ENCODE measurements at places on chromosomes 3 and 15.
A peak's percentile ranks its signal among the peaks of the same experiment; 100 is the strongest.

GRCh38 chr3:127760361-127760760, 62.0 kb downstream of the MGLL start:
- no peak for DNase-seq

DNA sequence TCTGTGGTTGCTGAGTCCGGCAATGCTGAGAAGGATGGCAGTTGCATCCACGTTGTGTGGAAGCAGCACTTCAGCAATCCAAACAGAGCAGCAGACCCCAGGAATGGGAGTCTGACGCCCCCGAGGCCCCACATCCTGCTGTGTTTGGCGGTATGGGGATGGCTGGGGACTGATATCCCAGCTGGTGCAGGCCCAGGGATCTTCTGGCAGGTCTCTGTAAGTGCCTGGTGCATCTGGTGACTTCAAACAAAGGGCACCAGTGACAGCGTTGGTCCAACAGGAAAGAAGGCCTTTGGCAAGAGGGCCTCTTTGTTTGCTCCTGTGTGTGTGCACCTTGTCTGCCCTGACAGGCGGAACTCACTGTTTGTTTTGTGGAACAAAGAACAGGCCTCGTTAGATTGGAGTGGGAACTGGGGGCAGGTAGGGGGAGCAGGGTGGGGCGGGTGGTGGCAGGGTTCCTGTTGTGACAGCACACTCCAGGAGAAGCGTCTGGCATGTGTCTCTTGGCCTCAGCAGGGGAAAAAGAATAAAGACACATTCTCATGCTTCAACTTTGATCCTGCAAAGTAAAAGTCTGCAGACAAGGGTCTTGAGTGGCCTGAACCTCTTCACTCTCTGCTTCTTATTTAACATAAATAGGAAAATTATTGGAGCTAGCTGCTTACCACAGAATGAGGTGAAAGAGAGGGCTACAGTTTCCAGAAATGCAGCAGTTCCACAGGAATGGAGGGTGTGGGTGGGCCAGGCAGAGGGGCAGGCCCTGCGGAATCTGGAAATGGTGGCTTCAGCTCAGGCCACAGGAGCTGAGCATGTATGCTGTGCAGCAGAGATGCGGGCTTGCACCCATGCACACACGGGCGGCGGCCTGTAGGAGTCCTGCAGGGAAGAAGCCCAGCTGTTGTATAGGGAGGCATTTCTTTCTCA, 94.5 kb upstream of the MYZAP start:
- DNase-seq = no peak

DNA sequence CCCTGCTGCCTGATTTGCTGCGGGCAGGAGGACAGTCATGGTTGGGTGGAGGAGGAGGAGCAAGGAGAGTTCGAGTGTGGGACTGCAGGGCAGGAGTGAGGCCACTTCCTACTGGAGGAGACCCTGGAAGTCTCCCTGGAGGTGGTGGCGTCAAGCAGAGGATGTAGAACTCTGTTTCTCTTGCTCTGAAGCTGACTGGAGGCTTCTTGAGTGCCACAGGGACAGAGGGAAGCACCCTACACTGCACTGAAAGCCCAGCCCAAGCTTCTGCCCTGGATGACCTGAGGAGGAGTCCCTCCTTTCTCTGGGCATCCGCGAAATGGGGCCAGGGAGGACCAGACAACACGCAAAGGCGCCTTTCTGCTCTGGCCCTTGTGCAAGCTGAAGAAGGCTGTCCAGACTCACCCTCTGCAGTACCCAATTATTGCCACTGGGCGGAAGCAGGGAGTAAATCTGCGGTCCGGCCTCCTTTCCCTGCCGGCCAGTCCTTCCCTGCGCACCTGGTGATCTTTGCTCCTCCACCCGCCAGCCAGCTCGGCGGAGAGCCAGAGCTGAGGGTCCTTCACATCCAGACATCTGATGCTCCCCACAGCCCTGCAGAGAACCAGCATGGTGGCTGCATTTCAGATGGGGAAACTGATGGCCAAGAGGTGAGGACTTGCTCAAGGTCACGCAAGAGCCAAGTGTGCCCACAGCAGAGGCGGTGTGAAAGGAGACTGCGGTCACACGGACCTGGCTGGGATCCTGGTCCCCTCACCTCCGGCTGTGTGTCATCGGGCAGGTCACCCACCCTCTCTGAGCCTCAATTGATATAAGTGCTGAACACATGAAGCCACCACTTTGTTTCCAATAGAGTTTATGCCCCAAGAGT, 207.1 kb downstream of the TBC1D2B start:
- peak; percentile 64 for DNase-seq

DNA sequence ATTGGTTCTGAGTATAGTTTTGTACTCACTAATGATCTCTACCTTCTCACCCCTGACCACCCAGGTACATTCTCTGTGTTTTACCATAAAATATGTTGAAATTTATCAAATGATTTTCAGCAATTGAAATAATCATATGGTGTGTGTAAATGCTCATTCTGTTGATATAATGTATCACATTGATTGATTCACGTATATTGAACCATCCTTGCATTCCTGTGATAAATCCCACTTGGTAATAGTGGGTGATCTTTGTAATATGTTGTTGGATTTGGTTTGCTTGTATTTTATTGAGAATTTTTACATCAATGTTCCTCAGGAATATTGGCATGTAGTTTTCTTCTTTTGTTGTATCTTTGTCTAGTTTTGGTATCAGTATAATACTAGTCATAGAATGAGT, 1497.6 kb downstream of the OTOL1 start:
- DNase-seq = no peak

- peak; percentile 36 for DNase-seq
Measured at GRCh38 chr3:11272906-11273574, 843 bp downstream of the ATG7 start.

DNA sequence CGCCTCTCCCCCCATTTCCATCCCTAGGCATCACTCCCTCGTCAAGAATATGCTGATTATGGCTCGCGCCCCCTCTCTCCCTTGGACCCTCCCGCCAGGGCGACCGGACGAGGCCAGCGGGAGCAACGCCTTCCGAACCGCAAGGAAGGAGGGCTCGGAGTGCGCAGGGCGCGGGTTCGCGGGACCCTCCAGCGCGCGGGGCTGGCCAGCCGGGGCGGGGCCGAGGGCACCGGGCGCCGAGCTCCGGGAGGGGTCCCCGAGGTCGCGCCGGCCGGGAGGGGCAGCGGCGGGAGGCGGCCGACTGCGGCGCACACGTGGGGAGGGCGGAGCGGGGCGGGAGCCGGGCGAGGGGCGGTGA, 483 bp downstream of the EHD4 start:
- DNase-seq = no peak

GRCh38 chr3:191262650-191263049, 63.6 kb downstream of the OSTN start:
- no peak for DNase-seq

- no peak for DNase-seq
Measured at GRCh38 chr3:159797771-159798170, 190.9 kb upstream of the IL12A start.

DNA sequence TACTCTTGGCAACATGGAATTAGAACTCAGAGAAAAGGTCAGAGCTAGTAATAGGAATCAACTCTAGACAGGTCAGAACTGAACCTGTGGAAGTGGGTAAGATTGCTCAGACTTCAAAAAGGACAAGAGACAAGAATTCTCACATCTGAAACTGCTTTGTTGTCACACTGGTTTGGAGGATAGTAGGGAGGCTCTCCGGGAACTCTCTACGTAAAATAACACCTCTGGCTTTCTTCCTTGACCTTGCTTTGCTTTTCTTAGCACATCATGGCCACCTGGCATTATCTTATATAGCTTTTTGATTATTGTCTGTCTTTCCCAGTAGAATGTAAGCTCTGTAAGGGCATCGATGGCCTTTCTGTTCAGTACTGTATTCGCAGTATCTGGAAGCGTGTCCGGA, 13.2 kb upstream of the NFKBIZ start:
- no peak for DNase-seq

- DNase-seq = no peak
Measured at GRCh38 chr3:23448998-23449537, 245.9 kb downstream of the UBE2E2 start.

Measured in iris pigment epithelial cell (primary cell).